Stimulated activated CD8-positive, alpha-beta memory T cell treated with anti-CD3 and anti-CD28 coated beads, Interleukin-4, amount 100 ng/mL, for 1 hour (primary cell): ENCODE measurements at places on chromosomes 2 and 18.

DNA sequence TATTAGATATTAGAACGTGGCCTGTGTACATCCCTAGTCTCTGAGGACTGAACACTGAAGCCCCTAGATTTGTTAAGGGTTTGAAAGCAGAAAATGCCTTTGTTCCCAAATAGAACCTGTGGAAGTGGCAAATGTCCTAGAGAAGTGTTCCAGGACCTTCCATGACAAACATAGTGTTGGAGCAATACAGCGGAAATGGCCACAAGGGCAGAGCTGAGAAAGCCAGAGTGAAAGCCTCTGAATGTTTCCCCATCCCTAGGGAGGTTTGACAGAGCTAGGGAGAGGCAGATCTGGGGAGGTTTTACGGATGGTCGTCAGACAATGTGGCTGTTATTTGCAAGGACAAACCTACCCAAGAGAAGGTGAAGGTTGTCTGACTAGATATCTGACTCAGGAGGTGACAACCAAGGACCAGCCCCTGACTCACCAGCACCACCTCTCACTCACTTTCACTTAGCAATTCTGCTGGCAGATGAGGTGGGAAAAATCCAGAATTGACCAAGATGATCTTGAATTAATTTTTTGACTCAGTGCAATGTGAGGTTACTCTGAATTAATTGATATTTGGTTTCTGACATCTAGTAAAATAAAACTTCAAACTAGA lies 24.1 kb downstream of the RBM43 start:
- DNase-seq, result no peak

- no peak for DNase-seq
Measured at GRCh38 chr2:85435981-85436835, 17.7 kb downstream of the SH2D6 start.

DNA sequence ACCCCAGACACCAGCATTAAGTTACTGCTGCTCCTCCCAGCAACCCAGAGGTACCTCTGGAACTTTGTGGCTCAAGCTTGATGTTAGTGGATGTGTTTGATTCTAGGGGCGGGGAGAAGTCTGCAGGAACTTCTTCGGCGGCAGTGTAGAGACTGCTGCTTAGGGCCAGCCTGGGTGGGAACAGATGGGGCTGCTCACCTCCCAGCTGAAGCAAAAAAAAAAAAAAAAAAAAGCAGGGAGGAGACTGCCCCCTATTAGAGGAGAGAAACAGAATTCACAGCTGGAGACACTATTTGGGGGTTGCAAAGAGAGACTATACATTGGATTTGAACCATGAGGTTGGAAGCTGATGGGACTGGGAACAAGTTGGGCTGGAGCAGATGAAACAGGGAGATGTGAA lies 28.6 kb upstream of the FAM136A start:
- DNase-seq, result no peak

- no peak for DNase-seq
Measured at GRCh38 chr2:106137731-106138521, 56.2 kb downstream of the UXS1 start.

GRCh38 chr2:64137567-64137966 lies 6.7 kb downstream of the PELI1 start:
- DNase-seq, result no peak

DNA sequence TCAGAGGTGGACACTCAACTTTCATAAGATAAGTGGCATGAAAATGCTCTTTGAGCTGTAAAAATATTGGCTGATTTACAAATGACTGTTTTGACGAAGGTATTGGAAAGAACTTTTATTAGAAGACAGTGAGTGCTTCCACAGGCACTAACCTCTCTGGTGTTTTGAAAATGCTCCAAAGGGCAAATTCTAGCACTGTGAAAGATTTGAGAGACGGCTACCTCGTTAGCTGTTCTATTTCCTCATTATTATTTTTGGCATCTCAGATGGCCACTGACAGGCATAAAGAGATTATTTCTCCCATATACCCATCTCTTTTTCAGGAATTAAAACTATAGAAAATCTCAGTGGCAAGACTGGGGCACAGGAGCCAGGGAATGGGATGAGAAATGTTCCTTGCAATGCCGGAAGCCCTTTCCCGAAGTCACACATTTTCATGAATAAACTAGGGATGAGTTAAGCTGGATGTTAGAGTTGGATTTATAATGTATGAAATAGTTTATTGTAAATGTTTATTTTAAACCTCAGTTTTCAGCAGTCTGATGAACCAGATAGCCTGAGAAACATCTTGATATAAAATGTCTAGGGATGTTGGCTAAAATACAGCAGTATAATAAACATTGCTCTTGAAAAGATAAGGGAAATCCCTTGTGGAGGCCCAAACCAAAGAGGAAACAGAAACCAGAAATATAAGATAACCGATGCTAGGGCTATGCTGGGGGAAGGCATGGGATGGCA lies 175.7 kb downstream of the ASB1 start:
- DNase-seq, result no peak

GRCh38 chr2:66189553-66189952 lies 245.4 kb upstream of the MEIS1 start:
- no peak for DNase-seq

DNA sequence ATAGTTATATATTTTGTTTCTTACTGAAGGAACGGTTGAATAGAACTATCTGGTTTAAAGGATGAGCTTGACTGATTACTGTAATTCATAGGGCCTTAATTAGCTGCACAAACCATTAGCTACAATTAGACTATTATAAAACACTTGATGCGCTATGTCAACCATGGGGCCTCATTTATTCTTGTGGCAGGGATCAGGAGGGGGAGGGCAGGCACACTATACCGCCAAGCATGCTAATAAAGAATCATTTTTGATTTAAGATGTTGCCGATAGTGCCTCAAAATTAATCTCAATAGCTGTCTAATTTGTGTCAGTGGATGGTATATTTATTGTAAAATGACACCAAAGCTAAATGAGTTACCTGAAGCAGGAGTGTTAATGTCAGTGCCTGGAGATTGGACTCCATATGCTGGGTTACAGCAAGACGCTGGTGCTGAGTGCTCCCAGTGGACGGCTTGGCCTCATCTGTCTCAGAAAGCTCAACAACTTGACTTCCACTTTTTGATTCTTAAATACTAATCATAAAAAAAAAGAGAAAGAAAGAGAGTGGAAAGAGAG lies 1007.0 kb upstream of the CELF4 start:
- no peak for DNase-seq

DNA sequence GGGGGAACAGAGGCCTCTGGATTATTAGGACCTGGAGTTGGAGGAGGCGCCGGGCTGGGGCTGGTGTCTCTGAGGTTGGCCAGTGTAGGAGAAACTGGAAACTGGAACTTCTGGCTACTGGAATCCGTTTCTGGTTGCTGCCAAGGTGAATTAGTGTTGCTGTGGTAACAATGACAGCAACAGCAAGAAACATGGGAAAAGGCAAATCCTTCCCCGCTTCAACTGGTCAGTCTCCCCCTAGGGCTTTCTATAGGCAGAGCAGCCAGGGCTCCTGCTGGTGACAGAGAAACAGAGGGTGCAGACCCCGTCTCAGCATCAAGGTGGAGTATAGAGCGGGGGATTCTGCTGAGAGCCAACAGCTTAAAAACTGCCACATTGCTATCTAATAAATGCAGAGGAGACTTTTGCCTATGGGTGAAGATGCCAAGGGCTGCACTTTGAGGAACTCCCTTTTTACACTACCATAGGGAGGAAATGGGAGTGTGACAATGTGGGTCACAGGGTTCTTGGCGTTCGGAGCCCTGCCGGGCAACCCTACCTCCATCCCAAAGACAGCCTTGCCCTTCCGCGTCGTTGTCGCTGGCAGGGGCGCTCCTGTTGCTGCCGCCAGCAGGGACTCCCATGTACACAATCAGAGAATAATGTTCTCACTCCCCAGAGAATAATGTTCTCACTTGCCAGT lies 81.4 kb upstream of the CABLES1 start:
- no peak for DNase-seq

- no peak for DNase-seq
Measured at GRCh38 chr2:44954889-44955592, 13.5 kb downstream of the SIX3 start.

GRCh38 chr2:50752237-50752636 lies 279.7 kb downstream of the NRXN1 start:
- no peak for DNase-seq

DNA sequence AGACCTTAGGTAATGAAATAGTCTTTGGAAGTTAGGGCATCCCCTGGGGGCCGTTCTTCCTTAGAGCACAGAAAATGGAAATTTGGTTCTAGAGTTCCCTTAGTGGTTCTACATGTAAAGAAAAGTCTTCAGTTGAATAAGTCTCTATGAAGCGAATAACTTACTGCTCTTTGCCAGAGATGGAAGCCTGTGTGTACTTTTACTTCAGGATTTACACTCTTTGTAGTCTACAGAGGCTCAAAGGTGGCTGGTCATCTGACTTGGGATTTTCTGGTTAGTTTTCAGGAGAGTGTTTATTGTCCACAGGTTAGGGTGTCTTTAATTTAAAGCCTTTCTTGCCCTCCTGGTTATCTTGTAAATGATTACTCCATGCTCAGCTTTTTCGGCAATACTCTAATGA lies 210.6 kb downstream of the ZNF521 start:
- no peak for DNase-seq

GRCh38 chr2:180823546-180824141 lies 156.8 kb upstream of the UBE2E3 start:
- DNase-seq, result no peak

GRCh38 chr2:109637749-109638570 lies 23.8 kb downstream of the SOWAHC start:
- DNase-seq, result no peak

- no peak for DNase-seq
Measured at GRCh38 chr18:24054130-24054529, 39.6 kb downstream of the TTC39C start.

DNA sequence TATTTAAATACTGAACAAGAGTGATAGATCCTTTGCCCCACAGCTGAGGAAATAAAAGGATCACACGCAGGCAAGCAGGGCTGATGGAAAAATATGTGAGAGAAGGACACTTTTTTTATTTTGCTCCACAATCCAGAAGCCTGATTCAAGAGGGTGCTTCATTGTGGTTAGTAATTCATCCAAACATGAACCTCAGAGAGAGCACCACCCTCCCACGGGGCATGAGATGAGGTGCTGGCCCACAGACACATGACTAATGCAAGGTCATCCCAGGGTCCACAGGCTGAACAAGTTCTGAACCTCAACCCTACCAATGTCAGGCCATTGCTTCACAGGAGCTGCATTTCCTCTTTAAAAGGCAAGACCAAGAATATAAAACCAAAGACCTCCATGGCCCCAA lies 239.6 kb downstream of the MREG start:
- no peak for DNase-seq

DNA sequence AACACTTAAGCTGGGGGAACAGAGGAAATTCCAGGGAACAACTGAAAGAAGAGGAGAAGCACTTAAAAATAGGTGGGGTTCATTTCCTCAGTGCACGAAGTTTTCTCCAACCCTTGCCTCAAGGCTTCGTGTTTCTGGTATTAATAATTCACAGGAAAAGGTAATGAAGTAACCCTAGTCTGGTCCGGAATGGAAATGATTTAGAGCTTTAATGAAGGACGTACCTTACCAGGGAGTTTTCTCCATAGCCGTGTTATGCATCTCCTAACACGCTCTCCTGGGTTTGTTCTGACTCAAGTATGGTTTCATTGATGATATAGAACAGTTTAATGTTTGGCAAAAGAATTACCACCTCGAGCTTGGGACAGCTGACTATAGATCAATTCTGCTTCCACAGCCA lies 214.2 kb downstream of the MTX2 start:
- no peak for DNase-seq
